T-helper 2 cell (primary cell): ENCODE measurements at places on chromosomes 2 and 18.
A peak's percentile ranks its signal among the peaks of the same experiment; 100 is the strongest.

DNA sequence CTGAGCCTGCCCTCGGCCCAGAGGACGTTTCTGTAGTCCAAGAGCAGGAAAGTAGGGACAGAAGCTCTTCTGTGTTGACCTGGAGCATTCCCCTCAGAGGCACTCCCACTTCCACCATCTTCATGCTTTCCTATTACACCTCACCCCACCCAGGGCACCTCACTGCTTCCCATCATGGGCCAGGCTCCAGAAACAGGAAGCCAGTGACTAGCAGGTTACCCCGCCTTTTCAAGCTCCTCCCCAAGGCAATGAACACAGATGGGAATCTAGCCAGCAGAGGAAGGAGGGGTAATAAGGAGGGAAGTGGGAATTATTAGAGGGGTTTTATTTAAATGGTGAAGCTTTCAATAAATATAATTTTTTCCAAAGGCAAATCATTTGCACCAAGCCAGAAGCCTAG lies 308.8 kb upstream of the MGAT5 start:
- DNase-seq: no peak

GRCh38 chr2:88838165-88838635 lies 146.7 kb downstream of the RPIA start:
- DNase-seq: no peak

- DNase-seq: no peak
Measured at GRCh38 chr2:24228470-24228869, 53.6 kb downstream of the FAM228A start.

GRCh38 chr18:24397694-24398368 lies at the start of gene OSBPL1A:
Gene OSBPL1A (minus strand): TSS chr18:24397824. CDS start chr18:24377533, 20,291 bp downstream.
- peak; percentile 76 for DNase-seq

GRCh38 chr18:55289775-55290174 lies 298.2 kb downstream of the TCF4 start:
- no peak for DNase-seq

DNA sequence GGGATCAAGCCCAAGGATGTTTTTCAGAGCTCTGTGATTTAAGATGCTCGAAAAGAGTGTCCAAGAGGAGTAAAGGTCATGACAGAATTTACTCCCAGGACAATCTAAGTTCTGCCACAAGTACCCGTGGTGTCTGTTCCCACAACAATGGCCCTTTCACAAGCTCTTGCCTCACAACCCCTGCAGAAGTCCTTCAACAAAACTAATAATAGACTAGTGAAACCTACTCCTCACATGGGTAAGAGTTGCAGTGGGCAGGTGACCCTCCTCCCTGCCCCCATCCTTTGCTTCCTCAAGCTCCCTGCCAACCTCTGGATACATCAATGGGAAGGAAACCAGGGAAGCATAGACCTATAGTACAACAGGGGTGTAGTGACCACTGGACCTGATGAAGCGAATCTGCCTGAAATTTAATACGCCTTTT lies 34.9 kb downstream of the PTCD3 start:
- DNase-seq: no peak

DNA sequence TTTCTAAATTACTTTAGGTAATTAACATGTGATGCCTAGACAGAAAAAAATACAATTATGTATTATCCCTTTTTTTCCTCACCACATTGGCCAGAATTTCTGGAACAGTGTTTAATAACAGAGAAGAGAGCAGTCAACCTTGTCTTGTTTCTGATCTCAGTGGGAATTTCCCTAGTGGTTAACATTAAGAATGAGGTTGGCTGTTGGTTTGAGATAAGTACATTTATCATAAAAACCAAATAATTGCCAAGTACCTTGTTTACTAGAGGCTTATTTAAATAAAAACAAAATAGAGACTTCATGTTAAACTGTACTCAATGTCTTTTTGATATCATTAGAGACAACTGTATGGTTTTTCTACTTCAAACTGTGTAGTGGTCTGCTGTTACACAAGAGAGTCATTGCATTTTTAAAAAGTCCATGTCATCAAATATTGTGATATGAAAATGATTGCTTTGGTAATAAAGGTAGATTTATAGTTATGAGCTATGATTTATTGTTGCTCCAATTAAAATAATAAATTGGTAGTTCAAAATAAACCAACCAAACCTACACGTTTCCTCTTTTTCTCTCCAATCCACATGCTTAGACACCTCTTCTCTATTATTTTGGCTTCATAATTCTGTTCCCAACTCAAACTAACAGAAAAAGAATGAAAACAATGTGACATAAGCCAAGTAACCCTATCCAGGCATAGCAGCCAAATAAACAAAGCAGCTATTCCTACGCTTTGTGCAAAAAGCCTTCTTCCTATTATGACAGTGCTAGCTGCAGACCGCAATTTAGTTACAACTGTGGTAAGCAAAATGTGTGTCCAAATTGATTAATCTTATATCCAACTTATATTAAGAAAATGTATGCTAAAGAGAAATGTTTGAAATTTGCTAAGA lies 20.9 kb upstream of the TANK start:
- no peak for DNase-seq

DNA sequence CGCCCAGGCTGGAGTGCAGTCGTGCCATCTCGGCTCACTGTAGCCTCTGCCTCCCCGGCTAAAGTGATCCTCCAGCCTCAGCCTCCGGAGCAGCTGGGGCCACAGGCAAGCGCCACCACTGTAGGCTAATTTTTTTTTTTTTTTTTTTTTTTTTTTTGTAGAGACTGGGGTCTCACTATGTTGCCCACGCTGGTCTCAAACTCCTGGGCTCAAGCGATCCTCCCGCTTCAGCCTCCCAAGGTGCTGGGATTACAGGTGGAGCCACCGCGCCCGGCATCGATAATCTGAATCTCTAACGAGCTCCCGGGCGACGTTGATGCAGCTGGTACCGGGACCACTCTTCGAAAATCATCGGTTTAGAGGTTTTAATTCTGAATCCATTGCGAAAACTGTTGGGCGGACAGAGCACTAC lies 520 bp upstream of the CYP20A1 start:
- DNase-seq: no peak

DNA sequence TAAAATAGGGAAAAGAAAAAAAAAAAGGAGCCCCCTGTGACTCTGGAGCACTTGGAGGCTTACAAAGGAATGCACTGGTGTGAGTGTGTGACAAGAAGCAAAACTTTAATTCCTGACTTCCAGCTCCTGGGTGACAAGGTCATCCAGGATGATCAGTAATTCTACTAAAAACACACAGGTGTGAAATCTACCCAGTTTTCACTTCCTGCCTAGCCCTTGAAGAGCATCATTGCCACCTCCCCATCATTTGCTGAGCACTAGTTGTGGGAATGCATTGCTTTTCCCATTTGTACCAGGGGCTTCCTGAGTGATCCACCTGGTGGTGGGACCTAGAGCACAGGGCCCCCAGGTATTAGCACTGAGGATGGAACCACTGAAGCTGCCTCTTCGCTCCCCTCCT lies 139.7 kb upstream of the RIOK3 start:
- no peak for DNase-seq

DNA sequence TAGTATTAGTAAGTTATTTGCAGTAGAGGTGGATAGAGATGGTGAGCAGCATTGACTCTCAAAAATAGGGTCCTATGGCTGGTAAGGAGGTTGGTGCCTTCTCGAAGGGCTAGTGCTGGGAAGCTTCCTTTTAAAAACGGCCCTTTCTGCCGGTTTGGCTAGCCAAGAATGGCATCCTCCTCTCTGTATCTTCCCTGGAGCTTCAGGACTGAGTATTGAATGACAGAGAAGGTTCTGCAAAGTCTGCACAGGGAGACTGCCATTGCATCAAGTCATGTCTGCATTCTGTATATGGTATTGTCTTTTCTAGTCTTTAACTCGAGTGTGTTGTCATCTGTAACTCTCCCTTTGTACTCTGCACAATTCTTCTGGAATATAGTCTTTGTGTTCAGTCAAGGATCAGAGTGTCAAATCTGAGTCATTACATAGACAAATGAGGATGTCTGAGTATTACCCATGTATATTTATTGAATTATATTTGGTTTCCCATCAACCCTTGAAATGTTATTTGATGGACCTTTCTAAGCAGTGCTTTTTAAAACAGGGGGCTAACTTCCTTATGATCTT lies 1.1 kb downstream of the LDLRAD4 start:
- no peak for DNase-seq

DNA sequence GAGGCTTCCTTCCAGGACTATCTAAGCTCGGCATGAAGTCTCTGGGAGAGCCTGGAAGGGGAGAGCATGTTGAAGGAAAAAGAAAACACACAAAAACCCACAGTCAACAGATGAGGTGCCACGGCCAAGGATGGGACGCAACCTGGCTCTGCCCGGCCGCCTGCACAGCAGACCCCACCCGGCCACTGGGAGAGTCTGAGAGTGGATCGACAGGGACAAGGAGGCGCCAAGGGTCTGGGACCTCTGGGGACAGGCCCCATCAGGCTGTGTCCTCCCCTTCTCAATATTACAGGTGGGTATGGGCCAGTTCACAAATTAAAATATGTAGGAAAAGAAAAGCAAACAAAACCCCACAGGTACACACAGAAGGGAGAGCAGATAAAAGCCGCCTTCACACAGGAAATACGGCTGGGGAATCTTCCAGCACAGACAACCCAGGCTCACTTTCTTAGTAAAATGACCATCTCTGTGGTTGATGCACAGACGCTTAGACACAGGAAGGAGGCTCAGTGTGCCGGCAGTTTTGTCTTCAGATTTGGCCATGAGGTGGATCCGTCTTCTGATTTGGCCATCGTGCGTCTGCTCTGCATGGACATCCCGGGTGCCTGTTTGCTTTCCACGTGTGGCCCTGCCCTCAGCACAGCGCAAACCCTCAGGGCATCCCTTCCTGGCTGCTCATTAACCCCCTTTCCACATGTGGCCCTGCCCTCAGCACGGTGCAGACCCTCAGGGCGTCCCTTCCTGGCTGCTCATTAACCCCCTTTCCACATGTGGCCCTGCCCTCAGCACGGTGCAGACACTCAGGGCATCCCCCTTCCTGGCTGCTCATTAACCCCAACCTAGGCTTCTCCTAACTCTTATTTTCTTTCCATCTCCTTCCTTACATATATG lies 138.4 kb downstream of the EIPR1 start:
- DNase-seq: peak; percentile 53

DNA sequence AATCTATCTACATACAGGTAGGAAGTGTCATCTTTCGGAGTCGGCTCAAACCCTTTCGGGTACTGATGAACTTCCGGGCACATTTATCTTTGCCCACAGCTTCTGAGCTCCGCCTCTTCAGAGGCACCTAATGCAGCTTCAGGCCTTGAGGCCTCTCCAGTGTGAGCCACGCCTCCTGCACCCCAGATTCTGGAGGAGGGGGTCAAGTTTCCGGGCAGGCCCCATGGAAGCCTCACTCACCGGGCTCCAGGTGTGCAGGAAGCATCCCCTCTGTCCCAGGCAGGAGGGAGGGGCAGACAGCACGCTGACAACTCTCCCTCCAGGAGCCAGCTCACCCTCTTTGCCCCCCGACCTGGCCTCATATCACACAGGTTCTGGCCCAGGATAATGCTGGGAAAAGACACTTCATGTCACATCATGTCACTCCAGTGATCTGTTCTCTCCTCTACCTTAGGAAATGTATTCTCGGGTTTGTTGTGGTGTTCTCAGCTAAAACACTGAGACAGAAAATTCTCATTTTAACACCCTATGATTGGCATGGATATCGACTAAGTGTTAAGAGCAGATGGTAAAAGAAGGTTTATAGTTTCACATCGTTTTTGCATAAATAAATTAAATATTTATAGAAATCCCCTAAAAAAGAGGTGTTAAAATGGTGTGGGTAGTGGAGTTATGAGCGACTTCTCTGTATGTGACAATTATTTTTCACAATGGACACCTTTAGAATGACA lies 46.2 kb upstream of the COPS8 start:
- no peak for DNase-seq

- DNase-seq: no peak
Measured at GRCh38 chr2:229749779-229750178, 35.4 kb upstream of the DNER start.
